ENCODE measurements at places on chromosomes 12 and 14.

GRCh38 chr12:116959845-116960514, 49.2 kb downstream of the FBXW8 start:
- peak; percentile 21 for DNase-seq

GRCh38 chr14:100587763-100588411, 670 bp upstream of the BEGAIN start:
- DNase-seq, result peak; percentile 39

DNA sequence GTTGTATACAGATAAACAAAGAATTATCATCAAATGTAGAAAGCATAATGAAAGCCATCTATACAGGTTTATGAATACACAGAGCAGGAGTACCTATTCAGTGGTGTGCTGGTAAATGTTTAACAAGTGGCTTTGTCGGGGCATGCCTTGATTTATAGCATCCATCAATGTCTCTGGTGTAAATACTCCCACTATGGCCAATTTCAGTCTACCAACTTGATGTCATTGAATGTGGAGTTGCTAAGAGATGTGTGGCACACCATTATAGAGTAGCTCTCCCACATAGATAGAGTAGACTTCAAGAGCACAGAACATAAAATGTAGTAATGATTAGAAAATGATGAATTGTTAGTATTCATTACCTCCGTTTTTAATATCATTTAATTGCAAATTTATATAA, 9.3 kb downstream of the GRIP1 start:
- no peak for DNase-seq

DNA sequence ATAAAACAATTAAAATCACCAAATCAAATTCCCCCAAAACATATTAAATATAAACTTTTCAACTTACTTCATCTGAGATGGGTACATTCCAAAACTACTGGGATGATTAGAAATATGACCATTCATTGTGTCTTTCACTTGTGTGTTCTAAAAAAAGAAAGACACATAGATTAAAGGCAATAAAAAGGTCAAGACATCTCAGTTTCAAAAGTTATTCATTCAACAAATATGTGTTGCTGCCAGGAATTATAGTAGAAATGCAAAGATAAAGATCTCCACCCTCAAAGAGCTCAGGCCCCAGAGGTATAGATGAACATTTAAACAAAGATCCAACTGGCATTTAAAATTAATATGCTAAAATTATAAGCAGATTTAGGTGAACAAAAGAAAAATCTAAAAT, 106.4 kb downstream of the EPS8 start:
- no peak for DNase-seq

- DNase-seq, result peak; percentile 97
These were observed 102.0 kb downstream of the EGLN3 start for GRCh38 chr14:33848706-33849454.

DNA sequence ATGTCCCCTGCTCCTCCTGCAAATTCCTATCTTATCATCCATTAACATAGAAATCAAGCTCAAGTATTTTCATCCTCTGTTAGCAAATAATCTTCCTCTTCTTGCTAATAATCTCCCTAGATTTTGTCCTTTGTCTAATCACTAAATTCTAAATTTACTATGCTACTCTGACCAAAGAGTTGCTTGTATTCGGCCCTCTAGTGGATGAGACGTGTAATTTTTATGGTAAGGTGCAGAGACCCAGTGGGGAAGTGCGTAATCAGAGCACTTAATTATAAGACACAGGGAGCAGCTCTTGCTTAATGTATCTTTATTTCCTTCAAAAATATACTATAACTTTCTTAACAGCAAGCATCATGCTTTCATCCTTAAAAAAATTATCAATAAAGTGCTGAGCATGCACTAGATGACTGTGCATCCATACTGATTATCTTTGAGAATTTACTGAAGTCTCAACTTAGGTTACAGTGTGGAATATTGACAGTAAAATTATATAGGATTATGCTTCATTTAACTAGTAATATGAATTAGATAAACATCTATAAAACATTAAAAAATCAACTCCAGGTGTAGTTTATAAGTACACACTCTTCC, 212.6 kb downstream of the SLC16A7 start:
- no peak for DNase-seq

GRCh38 chr12:110863161-110863560, 16.4 kb downstream of the CCDC63 start:
- DNase-seq, result no peak

GRCh38 chr12:57048423-57049118, 1.4 kb downstream of the MYO1A start:
- DNase-seq, result peak; percentile 60

- DNase-seq, result peak; percentile 87
These were observed 1.2 kb downstream of the NTN4 start for GRCh38 chr12:95789126-95790032.

GRCh38 chr14:69363964-69364363, 34.1 kb downstream of the ERH start:
- no peak for DNase-seq

DNA sequence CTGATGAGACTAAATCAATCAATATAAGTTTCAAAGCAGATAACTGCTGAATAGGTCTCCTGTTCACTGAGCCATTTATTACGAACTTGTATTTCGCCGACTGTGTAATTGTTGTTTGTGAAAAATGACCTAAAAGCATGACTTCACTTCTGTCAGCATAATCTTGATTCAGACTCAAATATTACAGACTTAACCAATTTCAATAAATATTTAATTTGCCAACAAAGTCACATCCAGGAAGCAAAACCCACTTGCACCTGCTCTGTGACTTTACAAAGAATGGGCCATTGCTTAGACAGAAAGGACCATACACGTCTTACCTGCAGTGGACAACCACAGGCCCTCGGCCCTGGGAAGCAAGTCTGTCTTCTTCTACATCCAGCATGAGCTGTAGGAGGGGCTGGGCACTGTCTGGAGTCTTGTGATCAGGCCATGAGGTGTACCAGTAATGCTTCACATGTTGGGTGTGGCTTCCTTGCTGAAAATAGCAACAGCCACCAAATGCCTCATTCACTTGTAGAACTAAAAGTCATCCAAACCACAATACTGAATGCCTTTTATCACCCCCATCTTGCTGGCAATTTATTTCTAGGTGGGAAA, 23.5 kb upstream of the PTPRB start:
- no peak for DNase-seq

GRCh38 chr14:86501611-86502010, 971.7 kb downstream of the FLRT2 start:
- DNase-seq, result no peak

- peak; percentile 66 for DNase-seq
These were observed 12.9 kb downstream of the PCBP2 start for GRCh38 chr12:53464685-53465418.

DNA sequence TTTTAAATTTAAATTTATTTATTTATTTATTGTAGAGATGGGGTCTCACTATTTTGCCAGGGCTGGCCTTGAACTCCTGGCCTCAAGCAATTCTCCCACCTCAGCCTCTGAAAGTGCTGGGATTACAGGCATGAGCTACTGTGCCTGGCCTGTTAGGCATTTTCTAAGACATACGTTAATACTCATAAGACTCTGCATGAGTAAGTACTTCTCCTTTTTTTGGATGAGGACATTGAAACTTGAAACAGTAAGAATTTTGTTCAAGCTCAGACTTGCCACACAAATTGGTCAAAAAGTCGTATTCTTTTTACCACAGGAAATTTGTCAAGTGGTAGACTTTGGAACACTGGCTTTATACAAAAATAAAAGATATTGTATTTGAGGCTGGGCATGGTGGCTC, 187.4 kb upstream of the RASSF8 start:
- DNase-seq, result no peak

GRCh38 chr12:62785941-62786559, 148.9 kb downstream of the PPM1H start:
- DNase-seq, result peak; percentile 55

DNA sequence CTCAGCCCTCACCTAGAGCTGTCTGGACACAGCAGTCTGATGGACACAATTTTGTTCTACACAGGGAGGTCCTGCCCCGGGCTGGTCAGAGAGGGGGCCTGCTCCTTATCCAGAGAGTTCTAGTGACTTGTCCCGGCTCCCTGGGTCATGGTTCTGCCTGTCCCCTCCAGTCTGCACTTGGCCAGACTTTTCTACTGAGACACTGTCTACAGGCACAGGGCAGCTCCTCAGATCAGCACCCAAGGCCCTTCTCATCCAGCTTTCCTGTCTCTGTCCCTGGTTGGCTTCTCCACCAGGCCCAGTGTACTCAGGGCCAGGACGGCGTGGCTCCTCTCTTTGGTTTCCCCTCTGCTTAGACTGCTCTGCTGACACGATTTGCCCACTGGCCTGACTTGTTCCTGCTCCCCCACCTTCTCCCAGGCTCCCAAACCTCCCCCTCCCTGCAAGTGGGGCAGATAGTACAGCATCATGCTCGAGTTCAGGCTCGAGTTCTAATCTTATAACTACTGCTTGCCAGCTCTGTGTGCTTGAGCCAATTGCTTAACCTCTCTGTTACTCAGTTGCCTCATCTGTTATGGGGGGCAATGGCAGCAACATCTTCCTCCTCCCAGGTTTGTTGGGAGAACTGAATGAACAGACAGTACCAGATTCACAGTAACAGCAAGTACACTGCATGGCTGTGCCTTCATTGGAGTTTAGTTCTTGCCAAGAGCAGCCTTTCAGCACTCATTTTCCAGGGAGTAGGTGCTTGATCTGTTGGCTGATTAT, 22.0 kb upstream of the COL2A1 start:
- no peak for DNase-seq

DNA sequence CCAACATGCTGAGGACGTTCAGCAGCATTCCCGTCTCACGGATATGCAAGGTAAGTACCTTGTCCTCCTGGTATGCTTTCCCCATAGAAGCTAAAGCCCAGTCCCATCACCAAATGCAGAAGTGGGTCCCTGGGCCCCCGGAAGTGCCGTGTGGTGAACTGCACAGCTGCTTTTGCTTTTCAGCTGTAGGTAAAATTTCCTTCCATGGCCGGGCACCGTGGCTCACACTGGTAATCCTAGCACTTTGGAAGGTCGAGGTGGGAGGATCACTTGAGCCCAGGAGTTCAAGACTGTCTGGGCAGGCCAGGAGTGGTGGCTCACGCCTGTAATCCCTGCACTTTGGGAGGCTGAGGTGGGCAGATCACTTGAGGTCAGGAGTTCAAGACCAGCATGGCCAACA, 44.1 kb downstream of the HSP90AA1 start:
- no peak for DNase-seq

- DNase-seq, result peak; percentile 60
These were observed at the start of gene KRT81 for GRCh38 chr12:52291267-52291935. Gene KRT81 (minus strand): TSS chr12:52291534. CDS start chr12:52291465, 69 bp downstream.

GRCh38 chr14:103301512-103302354, 32.3 kb upstream of the EIF5 start:
- DNase-seq, result peak; percentile 45

DNA sequence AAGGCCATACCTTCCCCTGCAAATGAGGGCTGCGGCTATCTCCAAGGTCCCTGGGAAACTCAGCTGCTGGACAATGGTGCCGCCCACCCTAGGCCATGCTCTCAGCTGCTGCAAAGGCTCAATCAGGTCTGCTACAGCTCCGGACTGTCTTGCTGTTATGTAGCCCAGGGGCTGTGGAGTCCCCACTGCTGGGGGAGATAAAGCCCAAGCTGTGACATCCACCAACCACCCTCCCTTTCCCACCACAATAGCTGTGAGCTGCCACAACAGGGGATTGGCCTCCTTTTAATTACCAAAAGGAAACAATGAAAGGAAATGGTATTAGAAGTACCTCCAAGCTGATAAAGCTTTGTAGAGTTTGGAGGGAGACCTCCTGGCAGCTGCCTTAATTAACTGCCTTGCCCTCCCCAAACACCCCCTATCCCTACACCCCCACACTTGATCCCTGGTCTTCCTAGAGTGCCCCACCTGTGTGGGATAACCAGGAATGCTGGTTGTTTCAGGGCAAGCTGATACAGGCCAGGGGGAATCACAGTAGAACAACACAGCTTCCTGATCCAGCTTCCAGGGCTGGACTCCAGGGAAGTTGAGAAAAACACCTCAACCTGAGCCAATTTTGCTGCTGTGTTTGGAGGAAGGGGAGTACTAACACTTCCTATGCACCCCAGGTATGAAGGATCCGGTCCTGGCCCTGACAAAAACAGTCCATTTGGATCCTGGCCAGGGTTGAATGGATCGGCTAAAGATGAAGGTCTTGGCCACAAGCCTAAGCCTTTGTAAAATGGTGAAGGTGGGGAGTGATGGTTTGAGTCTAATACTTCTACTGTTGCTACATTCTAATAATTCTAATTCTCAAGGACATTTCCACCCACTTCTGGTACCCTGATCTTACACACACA, at the start of gene VWF:
Gene VWF, minus strand, starts transcription at position 260 of the 899 bp plus-strand sequence. CDS start 1,474 bp downstream, outside the sequence.
- DNase-seq, result peak; percentile 88

GRCh38 chr14:68772761-68773381, 20.0 kb downstream of the ZFP36L1 start:
- DNase-seq, result no peak

DNA sequence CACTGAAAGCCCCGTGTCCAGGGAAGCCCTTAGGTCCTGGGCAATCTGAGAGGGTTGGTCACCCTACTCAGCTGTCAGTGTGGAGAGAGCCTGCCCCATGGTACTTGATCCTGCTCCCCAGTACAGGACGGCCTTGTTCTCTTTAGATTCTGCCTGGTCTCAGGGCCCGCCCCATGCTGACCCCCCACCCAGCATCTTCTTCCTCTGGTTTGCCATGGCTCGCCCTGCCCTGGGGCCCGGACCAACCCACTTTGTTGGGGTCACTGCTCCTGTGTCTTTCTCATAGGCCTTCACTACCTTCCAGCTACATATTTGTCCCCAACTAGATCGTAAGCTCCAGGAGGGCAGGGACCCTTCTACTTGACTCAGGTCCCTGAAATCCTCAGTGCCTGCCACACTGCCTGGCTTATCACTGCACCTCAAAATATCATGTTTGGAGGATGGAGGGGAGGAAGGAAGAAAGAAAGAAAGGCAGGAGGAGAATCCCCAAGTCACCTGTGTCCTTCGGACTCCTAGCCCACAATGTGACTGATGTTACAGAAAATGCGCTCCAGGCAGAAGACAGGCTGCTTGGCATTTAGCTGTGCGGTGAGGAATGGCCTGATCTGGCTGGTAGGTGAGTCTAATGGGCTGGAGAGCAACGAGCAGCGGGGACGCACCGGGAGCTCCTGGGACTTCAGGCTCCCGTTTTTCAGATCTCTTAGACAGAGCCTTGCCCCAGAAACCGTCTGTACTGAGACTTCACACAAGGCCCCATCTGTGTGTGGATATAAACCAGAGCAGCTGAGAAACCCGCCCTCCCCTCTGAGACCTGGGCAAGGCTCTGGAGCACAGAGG, 66.1 kb downstream of the C14orf132 start:
- DNase-seq, result no peak

- DNase-seq, result no peak
These were observed 165.8 kb upstream of the LRIG3 start for GRCh38 chr12:59086126-59086525.
